ENCODE measurements at places on chromosomes 1 and 21. TPM values are rescaled to one million over a fixed set of nuclear protein-coding genes. Genes with fewer than 3 reads are reported as not detected.

Gene PPIAL4G
- total RNA-seq: not detected

Gene TTC39A
- total RNA-seq: 0.40 TPM

Gene NUP210L
- not detected for total RNA-seq

Gene SNAP47
- total RNA-seq: 47.0 TPM

Gene KCNA2
- 16.8 TPM for total RNA-seq

Gene S1PR1
- total RNA-seq: 45.5 TPM

Gene PTCH2
- 0.54 TPM for total RNA-seq

Gene C1QTNF12
- 1.8 TPM for total RNA-seq

Gene MMP23B
- 27.2 TPM for total RNA-seq

Gene IL12RB2
- 0.50 TPM for total RNA-seq

Gene PLEKHA6
- 8.7 TPM for total RNA-seq

Gene PKLR
- total RNA-seq: not detected

Gene PPM1J
- 2.6 TPM for total RNA-seq

Gene OPN3
- total RNA-seq: 4.7 TPM

Gene GUCA2A
- not detected for total RNA-seq

Gene DOP1B
- 10.9 TPM for total RNA-seq

Gene NBPF20
- 1.7 TPM for total RNA-seq

Gene SLC45A1
- 9.8 TPM for total RNA-seq

Gene FLG2
- not detected for total RNA-seq

Gene KIF17
- 11.6 TPM for total RNA-seq

Gene OXCT2
- 0.49 TPM for total RNA-seq
